ENCODE measurements at places on chromosomes 1 and 21. TPM values are rescaled to one million over a fixed set of nuclear protein-coding genes. Genes with fewer than 3 reads are reported as not detected.

SCAF4 gene
- polyA plus RNA-seq, result 49.4 TPM

C1orf53 gene
- 1.9 TPM for polyA plus RNA-seq

CHODL gene
- polyA plus RNA-seq, result 51.1 TPM

MOB3C gene
- 12.3 TPM for polyA plus RNA-seq

LCE2A gene
- not detected for polyA plus RNA-seq

OR2T33 gene
- not detected for polyA plus RNA-seq
